ENCODE measurements at places on chromosomes 16 and 17. TPM values are rescaled to one million over a fixed set of nuclear protein-coding genes. Genes with fewer than 3 reads are reported as not detected.

NTN3 gene
- total RNA-seq = 0.23 TPM

GRCh38 chr17:46025510-46026165 is 26.6 kb downstream of the STH start:
- DNase-seq = no peak

MYH2 gene
- not detected for total RNA-seq

BCL6B gene
- total RNA-seq = not detected

GRCh38 chr16:14036889-14037288 is 34.2 kb upstream of the MRTFB start:
- DNase-seq = no peak
